ENCODE measurements at places on chromosomes 16 and 17.

DNA sequence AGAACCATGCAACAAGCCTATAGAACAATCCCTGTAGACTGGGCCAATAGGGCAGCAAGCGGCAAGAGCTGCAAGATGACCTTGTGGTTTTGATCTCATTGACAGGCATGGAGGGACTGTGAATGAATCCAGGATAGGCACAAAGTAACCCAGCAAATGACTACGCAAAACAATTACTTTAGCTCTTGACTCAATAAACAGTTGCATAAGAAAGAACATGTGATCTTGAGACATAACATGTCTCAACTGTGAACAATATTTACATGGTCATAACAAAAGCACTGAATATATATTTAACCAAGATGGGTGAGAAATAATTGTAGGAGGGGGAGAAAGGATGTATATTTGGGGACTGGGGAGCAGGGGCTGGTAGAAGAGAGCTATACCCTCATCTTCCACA, 313.7 kb upstream of the CDH5 start:
- DNase-seq, result no peak

DNA sequence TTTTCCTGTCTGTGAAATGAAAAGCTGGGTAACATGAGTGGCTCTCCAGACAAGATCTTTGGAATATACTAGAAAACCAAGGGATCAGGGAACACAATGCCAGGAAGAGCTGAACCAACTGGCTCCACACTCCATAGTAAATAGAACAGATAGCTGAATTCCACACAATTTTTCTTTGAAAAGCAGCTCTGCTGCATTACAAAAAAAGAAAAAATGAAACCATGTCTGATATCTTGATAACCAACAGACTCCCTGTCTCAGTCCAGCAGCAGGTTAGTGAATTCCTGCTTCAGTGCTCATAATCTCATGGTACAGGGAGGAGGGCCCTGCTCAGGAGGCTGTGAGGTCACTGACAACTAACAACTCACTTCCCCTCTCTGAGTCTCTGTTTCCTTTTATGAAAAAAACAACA, 97.1 kb downstream of the CDH11 start:
- DNase-seq, result no peak

GRCh38 chr17:80605326-80606066, 60.9 kb downstream of the RPTOR start:
- DNase-seq, result no peak

GRCh38 chr16:27202923-27203506, 311 bp upstream of the KDM8 start:
- no peak for DNase-seq

DNA sequence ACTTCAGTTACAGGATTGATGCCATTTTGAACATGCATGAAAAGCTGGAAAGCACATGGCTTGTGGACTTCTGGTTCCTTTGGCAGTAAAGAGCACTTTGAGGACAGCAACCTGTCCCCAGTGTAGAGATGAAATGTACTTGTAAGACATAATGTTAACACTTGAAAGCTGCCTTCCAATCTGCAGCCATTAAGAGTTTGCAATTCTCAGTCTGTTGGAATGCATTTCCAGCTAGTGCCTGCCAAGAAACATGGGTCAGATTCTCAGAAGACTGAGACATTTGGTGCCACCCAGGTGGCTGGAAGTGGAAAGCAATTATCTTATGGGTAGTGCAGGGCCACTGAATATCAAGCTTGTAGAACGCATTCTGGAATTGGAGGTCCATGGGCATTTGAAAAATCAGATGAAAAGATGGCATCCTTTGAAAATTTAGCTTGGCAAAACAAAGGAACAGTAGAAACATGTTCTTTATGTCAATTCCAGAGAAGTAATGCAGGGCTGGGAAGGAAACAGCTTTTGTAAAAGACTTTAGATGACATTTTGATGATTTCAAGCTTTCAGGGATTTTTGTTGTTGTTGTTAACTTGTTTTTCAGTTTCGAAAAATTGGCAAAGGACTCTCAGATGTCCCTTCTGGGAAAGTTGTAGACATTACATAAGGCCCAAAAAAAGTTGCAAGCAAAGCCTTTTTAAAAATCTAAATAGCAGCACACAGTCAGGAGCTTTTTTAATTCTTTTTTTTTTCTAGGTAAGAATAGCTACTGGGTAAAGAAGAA, 147.0 kb downstream of the ABCA8 start:
- no peak for DNase-seq

GRCh38 chr16:78505036-78505435, 405.6 kb downstream of the WWOX start:
- no peak for DNase-seq

- DNase-seq, result no peak
Measured at GRCh38 chr17:68674029-68674925, 73.1 kb upstream of the FAM20A start.

- no peak for DNase-seq
Measured at GRCh38 chr16:11291091-11291703, 10.1 kb upstream of the PRM1 start.

DNA sequence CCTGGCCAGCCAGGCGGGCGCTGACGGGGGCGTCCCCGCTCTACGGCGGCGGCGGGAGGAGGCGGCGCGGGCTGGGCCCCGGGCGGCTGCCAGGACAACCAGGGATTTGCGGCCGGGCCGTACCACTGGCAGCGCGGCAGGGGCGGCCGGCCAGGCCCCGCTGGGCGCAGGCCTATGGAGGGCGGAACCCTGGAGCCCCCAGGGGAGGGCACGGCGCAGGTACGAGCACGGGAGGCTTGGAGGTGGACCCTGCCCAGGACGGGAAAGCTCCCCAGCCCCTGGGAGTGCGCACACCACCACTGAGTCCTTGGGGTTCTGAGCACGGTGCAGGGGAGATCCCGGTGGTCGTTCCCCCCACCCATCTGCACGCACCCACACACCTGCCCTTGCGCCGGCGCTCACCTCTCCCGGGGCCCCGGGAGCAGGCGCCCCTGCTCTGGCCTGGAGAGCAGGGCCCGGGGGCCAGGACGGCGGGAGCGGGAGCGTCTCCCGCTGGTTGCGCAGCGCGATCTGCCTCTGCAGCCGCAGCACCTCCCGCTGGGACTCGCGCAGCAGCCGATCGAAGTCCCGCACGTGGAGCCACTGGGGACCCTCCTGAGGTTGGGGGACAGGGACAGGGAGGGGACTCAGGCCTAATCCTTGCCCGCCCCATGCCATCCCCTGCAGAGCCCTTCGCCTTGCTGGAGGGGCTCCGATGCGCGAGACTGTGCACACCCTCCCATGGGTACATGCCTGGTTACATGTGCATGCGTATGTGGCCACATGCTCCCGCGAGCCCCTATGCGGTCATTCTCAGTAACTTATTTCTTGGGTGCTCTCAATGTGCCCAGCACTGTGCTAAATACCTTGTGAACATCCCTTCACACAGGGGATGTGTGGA, 3.9 kb downstream of the TSPOAP1 start:
- DNase-seq, result no peak

GRCh38 chr16:1152123-1152638, 725 bp upstream of the CACNA1H start:
- DNase-seq, result no peak

GRCh38 chr17:38465391-38466345, 37.4 kb downstream of the ARHGAP23 start:
- DNase-seq, result no peak

- no peak for DNase-seq
Measured at GRCh38 chr16:74793571-74793970, 19.0 kb upstream of the FA2H start.

- DNase-seq, result no peak
Measured at GRCh38 chr16:47887496-47887895, 268.3 kb downstream of the ABCC12 start.

- no peak for DNase-seq
Measured at GRCh38 chr16:64991001-64991400, 130.9 kb downstream of the CDH11 start.

GRCh38 chr16:52597772-52598483, 51.0 kb upstream of the TOX3 start:
- DNase-seq, result no peak

GRCh38 chr17:83073389-83074063, 5.9 kb upstream of the METRNL start:
- no peak for DNase-seq

DNA sequence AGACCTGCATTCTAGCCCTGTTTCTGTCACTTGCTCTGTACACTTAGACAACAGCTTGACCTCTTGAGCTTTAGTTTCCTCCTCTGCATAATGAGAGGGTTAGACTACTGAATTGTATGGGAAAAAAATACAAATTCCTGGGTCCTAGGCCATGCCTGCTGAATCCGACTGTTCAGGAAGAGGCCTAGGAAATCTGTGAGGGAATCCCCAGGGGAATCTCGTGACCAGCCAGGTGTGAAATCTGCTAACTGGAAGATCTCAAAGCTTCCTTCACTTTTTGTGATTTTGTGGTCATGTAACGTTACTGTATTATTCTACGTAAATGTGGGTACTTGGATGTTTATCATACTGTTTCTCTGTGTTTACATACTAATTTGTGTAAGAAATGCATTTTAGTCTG, 58.2 kb downstream of the CYLD start:
- DNase-seq, result no peak

DNA sequence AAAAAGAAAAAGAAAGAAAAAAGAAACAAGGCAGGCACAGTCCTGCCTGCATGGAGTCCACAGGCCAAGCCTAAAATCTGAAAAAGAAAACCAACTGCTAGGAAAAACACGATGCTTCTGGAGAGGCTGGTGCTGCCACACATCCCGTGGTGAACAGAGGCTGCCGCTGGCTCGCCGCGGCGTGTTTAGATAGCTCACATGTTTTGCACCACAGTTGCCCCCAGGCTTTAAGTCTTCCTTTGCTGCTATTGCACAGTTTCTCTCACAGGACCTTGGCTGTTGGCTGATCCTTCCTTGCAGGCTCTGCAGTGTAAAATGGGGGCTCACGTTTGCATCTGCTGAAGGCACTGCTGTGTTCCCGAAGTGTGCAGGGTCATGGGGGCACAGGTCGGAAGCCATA, 8.6 kb downstream of the SLC6A4 start:
- DNase-seq, result no peak

GRCh38 chr16:21685034-21685455, 21.3 kb downstream of the OTOA start:
- no peak for DNase-seq

DNA sequence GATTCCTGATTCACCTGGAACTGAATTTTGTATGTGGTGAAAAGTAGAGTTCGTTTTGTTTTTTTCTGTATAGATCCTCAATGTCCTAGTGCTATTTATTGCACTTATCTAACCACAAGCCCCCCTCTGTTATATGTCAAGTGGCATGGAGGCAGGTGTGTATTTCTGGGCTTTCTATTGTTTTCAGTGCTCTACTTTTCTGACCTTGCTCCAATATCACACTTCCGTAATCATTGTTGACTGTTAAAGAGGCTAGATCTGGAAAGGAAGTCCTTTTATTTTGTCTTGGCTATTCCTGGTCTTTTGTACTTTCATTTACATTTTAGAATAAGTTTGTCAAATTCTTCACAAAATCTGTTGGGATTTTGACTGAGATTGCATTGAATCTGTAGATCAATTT, 26.8 kb upstream of the FBXO47 start:
- DNase-seq, result no peak

All from activated CD8-positive, alpha-beta memory T cell treated with anti-CD3 and anti-CD28 coated beads for 48 hours (primary cell).